Occipital lobe (tissue), 3 donors: ENCODE measurements at places on chromosomes 11 and 22. TPM values are rescaled to one million over a fixed set of nuclear protein-coding genes. Genes with fewer than 3 reads are reported as not detected.

Gene FXYD6
- total RNA-seq: 107 TPM

Gene B3GAT1
- 34.6 TPM for total RNA-seq

Gene HOATZ
- not detected for total RNA-seq

Gene RAB36
- total RNA-seq: 5.9 TPM

Gene GNAZ
- 192 TPM for total RNA-seq

Gene PLCB3
- 9.2 TPM for total RNA-seq
